ENCODE measurements at places on chromosomes 5 and 9.

GRCh38 chr5:154740483-154740882 is 14.7 kb upstream of the LARP1 start:
- DNase-seq = no peak

- DNase-seq = no peak
These were observed 1.5 kb downstream of the FRMPD1 start for GRCh38 chr9:37652261-37652660.

DNA sequence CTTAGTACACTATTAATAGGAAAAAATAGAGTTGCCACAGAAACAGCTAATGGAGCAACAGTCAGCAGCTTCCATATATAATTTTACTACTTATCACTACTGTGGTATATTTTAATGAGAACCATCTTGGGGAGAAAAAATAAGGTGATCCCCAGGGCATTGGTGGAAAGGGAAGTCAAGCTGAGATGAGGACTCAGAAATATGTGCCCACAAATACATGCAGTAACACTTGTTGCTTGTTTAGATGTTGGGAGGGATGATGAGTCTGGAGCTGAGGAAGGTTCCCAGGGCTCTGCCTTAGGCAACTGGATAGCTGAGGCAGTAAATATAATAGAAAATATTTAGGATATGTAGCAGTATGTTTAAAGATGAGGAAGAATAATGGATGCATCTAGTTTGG is 280.1 kb upstream of the PDE4D start:
- DNase-seq = no peak

DNA sequence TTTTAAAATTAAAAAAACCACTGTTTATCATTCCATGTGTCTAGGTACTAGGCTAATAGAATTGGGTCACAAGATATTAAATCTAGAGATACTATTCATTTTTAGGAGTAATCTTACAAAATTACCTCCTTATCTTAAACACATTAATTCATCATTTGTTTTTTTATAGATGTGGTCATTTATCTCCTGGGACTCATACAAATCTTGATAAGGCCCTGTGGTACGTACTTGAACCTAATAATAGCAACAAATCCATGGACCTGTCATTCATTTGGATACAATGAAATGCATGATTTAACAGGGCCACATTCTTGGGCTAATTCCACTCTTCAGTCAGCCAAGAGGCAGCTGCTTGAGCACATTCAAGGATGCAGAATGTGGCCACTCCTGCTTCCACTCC is 66.4 kb upstream of the MARCHF11 start:
- no peak for DNase-seq

- no peak for DNase-seq
These were observed 90.6 kb upstream of the ICE1 start for GRCh38 chr5:5331848-5332247.

- peak; percentile 81 for DNase-seq
These were observed 666.4 kb upstream of the ZNF608 start for GRCh38 chr5:125412561-125413495.

GRCh38 chr5:4780633-4781032 is 359.5 kb upstream of the ADAMTS16 start:
- no peak for DNase-seq

DNA sequence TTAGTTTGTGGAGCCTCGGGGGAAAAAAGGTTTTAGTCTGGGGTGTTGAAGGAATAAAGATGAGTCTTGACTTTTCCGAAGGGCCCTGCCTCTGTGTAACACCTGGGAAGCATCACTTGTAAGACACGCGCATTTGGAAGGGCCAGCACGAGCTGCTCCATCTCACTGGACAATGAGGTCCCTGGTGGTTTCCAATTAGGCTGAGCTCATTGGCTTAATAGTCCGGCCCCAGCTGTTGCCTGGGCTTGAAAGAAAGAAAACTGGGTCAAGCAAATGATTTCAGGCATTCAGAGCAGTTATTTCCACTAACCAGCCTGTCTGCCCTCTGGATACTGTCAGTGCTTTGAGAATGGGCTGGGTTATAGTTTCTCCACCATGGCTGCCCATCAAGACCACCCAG is 64.5 kb downstream of the NSUN2 start:
- no peak for DNase-seq

DNA sequence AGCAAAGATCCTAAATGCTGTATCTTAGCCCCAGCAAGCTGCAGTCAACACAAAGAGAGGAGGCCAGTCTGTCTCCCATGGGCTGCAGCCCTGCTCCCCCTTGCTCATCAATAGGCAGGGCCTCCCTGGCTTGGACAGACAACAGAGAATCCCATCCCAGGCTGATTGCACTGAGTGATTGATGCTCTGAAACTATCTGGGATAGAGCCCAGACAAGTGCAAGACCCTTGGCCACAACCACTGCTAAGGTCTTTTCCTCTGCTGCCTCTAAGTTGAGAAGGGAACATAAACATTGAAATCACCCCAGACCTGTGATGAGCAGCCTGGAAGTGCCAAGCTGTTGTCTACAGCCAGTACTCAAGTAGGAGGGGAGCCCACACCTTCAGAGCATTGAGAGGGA is 661.0 kb upstream of the CDH18 start:
- DNase-seq = no peak

- no peak for DNase-seq
These were observed 2.9 kb downstream of the PLIN2 start for GRCh38 chr9:19124430-19124793.

GRCh38 chr5:139961435-139962157 is 81.5 kb downstream of the NRG2 start:
- no peak for DNase-seq

DNA sequence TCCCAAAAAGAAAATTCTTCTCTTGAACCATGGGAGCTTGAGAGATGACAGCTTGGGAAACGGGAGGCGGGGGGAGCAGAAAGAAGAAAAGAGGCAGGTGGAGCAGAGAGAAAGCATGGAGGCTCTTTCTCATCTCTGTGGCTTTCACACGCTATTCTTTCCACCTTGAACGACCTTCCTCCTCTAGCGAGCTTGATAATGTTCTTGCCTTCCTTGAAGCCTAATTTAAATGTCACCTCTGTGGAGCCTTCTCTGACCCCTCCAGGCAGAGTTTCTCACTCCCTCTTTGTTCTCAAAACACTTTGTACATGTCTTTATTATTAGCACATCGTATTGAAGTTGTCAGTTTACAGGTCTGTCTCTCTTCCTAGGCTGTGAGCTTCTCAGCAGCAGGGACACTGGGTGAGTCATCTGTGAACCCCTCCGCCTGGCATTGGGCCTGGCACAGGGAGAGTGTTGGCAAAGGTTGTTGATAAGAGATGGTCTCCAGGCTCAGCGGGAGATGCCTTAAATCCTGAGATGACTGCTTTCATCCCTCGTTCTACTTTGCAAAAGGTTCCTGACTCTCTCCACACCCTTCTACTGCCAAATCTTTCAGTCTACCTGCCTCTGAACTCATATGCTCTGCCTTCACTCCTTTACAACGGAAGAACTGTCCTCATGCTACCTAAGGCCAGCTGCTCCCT is 14.1 kb upstream of the STRBP start:
- no peak for DNase-seq

- no peak for DNase-seq
These were observed 36.5 kb downstream of the WWC1 start for GRCh38 chr5:168327994-168328393.

- DNase-seq = no peak
These were observed 91.7 kb downstream of the RFK start for GRCh38 chr9:76302543-76302942.

- DNase-seq = no peak
These were observed 34.9 kb downstream of the SFXN1 start for GRCh38 chr5:175513297-175513696.

DNA sequence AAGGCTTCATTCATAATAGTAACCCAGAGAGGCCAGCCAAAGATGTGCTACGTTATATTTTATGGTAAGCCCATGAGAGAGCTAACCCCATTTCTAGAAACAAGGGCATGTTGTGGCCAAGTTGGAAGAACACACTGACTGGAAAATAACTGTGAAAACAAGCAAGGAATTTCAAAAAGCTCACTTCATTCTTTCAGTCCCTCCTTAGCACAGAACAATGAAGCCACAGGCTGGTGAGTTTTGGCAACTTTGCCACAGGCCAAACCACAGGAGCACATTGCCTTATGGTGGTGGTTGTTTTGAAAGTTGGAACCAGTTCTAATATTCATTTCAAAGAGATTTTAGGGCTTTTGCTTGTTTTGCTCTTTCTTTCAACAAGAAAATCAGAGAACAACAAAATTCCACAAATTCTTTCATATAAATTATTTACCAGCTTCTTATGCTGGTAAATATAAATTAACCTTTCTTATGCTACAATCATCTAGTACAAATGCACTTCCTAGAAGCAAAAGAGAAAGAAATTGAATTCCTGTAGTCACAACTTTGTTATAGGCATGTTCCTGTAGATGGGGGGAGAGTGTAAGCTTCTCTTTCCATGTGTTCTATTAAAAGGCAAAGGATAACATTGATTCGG is 225.4 kb upstream of the RFX3 start:
- no peak for DNase-seq

DNA sequence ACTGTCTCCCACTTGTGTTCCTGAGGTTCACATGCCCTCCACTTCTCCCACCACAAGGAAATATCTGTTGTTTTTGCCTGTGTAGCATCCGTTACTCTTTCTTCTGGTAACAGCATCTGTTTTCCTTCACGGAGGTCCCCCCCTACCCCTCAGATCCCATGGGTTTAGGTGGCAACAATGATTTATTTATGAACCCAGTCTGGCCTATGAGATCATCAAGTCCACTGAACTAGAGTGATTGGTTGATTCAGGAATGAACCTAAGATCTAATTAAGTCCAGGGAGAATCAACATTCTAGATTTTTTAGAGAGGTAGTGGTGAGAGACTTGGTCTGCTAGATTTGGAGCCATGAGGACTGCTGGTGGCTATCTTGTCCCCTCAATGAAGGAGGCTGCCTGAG is 166.8 kb downstream of the NR3C1 start:
- DNase-seq = no peak

GRCh38 chr5:100446879-100447430 is 88.2 kb upstream of the FAM174A start:
- DNase-seq = no peak

DNA sequence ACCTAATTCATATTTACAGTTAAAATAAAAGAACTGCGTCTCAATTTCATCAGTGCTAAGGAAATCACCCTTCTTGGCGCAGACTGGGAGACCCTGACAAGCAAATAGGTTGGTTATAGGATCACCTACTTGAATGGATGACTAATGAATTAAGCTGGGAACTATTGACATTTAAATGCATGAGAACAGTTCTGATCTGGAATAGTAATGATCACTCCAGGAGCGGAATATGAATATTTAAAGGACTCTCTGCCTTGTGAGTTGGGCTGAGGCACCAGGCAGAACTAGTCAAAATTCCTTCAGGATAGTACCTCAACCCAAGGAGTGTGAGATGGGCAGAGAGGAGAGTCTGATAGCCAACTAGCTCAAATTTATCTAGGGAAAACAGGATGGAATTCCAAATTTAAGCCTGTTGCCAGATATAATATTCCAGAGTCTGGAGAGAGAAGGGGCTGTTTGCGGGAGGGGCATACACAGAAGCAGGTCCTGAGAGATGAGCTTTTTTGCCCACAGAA is 364.4 kb downstream of the CSNK1G3 start:
- no peak for DNase-seq

DNA sequence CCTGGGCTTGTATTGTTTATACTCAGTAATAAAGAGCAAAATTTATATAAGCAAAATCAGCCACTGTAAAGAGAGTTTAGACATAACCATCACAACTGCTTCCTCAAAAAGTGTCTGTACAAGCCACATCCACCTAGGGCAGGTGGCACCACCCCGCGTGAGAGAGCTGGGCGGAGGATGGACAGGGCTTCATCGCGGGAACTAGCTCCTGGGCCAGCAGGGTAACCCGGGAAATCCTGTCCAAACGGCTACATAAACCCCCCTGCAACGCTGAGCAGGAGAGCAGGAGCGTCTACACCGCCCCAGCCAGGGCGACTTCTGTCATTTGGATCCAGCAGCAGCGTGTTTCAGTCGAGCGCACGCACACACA is 1.3 kb downstream of the SLC6A3 start:
- no peak for DNase-seq

DNA sequence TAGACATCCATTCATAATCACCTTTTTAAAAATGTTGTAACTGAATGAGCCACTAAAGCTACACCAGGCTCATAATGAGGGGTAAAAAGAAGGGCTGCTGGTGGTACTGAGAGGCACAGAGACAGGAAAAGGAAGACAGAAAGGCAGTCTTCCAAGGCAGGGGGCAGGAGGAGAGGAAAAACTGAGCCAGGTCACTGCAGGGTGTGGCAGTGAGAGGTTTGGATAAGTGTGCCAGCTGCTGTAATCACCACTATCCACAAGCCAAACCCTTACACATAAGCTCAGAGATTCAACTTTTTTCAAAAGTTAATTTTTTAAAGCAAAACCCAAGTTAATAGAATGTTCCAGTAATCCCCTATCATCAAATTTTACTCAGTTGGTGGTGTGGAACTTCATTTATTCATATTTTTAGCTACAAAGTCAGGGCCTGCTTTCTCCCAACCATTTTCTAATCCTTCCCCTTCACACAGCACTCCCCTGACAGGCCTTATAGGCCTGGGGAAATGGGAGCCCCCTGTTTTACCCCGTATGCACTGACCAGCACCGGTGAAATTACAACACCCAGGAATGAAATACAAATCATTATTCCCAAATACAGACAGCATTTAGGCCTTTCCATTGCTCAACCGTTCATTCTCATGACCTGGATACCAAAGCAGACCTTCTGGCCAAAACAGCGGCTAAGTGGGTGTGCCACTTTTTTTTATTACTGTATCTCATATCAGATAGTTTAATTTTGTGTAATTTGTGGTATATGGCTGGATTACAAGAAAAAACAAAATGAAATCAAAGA is 76.3 kb downstream of the EFNA5 start:
- DNase-seq = no peak

DNA sequence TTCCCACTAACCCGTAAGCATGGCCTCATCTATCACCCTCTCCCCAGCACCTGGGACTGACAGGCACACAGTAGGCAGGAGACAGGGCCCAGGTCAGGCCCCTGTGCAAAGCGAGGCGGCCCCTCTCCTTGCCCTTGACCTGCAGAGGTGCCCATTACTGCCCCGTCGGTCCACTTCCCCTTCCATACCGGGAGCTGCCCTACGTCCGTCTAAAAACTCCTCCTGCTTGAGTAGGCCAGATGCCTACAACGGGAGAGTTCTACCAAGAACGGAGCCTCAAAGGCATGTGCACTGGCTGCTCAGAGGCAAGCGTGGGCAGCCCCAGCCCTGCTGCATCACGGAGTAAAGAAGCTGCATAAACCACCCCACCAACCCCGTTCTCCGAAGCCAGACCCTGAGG is 4.6 kb upstream of the DPH7 start:
- DNase-seq = no peak

- DNase-seq = no peak
These were observed 821.0 kb upstream of the GRAMD2B start for GRCh38 chr5:125602184-125602583.

DNA sequence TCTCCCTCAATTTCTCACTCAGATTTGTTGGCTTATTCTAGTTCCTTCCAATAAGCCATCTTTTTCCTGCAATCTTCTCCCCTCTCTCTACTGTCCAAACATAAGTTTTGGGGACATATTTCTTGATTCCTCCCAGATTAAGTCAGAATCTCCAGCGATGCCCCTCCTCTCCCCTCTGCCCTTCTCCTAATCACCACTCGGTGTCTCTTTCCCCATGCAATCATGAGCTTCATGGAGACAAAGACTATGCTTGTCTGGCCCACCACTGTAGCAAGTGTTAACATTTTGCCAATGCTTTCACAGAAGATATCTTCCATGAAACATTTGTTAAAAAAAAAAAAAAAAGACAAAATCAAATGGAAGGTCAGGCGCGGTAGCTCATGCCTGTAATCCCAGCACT is 42.4 kb downstream of the PDE6A start:
- no peak for DNase-seq

GRCh38 chr5:156920861-156921431 is 42.1 kb downstream of the TIMD4 start:
- no peak for DNase-seq

GRCh38 chr9:83623679-83624076 is 735 bp downstream of the IDNK start:
- no peak for DNase-seq
